ENCODE measurements at places on chromosomes 2 and 18.

DNA sequence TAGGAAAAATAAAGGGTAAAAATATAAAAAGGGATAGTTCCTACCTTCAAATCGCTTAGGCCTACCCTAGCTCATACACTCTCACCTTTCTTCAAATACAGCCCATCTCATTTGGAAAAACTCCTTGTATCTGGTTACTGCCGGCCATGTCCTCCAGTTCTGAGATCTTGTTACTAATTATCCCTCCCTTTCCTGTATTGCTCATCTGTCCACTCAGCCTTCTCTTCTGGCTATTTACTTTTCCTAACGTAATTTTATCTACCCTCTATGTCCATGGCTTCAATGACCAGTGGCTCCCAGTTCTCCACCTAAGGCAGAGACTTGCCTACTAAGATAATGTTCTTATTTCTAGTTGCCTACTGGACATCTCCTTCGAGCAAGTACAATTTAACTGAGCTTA lies 342.9 kb upstream of the ACVR2A start:
- no peak for DNase-seq

GRCh38 chr18:55228707-55229106 lies 269.4 kb upstream of the CCDC68 start:
- no peak for DNase-seq

DNA sequence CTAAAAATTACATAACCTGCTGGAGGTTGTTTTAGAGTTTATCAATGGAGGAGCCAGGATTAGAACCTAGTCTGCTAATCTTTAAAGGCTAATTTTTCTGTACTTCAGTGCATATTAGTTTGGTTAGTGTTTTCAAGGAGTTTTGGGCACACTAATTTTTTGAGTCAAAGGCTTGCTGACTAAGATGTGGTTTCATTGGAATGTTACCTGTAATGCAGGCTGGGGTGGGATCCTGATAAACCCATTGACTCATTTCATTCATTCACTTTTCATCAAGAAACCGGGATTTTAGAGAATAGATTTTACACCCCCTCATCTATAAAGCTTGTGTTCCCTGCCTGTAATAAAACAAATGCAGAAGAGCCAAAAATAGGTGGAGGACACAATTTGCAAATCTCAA lies 91.9 kb upstream of the IL1R2 start:
- DNase-seq = no peak

DNA sequence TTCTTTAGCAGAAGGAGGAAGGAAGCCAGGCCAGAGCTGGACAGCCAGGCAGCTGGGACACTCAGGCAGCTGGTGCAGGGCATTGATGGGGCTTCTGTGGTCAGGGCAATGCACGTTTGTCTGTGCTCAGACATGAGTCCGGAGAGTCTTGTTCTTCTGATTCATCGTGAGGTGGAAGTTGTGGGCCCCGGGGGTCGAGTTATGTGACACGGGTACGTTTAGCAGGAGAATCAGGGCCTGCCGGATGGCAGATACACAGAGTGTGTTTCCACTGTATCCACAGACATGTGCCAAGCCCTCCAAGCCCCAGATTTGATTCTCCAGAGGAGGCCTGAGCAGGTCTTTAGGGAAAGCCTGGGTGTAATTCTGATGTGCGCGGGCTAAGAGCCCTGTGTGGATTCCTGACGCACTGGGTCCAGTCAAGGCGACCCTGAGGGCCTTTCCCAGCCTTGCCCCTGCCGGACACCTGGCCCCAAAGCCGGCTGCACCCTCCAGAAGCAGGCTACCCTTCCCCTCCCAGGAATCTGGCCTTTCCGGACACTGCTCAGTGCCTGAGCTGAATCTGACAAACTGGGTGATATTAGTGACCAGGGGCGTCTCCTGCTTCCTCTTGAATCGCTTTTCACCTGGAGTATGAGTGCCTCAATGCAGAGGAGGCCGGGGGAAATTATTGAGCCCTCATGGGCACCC lies 10.1 kb downstream of the ARHGEF4 start:
- DNase-seq = no peak
